ENCODE measurements at places on chromosomes 7 and 10.
A peak's percentile ranks its signal among the peaks of the same experiment; 100 is the strongest.

- DNase-seq = peak; percentile 62
These were observed 41.8 kb upstream of the GJD4 start for GRCh38 chr10:35563261-35563891.

- no peak for DNase-seq
These were observed 17.1 kb upstream of the STK17A start for GRCh38 chr7:43565786-43566185.

DNA sequence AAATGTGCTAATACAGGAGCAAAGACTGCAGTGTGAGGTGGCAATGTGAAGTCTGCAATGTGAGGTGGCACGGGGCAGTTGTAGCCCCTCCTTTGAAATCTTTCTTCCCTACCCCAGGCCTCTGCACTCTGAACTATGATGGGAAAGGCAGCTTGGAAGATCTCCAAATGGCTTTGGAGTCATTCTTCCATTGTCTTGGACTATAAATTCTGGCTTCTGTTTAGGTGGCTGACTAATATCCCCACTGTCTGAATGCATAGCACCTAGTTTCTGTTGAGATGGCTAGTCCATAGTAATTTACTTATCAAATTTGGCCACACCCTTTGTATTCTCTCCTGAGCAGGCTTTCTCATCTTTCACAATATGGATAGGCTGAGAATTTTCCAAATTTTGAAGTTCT is 175.0 kb downstream of the CFTR start:
- DNase-seq = no peak

DNA sequence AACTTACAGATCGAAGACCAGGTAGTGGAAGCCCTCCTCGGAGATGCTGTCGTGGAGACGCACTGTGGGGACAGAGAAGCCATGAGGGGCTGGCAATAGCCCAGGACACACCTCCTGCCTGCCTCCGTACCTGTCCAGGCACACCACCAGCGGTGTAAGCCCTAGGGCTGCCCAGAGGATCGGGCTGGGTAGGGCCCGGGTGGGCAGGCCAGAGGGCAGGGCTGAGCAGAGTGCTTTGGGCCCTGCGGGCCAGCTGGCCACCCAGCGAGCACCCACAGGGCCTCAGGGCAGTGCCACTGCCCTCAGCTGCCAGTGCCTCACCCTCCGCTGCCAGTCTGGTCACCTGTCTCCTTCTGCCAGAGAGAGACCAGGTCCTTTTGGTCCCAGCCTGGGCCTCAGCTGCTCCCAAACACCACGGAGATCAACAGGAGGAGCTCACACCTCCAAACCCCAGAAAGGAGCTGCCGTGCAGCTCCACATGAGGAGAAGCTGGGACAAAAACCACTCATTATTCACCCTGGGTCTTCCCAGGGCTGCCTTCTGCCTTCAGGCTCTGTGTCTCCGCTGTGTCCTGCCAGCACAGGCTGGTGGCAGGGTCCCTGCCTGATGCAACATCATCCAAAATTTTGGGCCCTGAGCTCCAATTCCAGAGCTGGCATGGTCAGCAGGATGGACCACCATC is 58.2 kb downstream of the YKT6 start:
- no peak for DNase-seq

GRCh38 chr10:124701881-124702656 is 42.1 kb downstream of the FAM53B start:
- DNase-seq = peak; percentile 62

DNA sequence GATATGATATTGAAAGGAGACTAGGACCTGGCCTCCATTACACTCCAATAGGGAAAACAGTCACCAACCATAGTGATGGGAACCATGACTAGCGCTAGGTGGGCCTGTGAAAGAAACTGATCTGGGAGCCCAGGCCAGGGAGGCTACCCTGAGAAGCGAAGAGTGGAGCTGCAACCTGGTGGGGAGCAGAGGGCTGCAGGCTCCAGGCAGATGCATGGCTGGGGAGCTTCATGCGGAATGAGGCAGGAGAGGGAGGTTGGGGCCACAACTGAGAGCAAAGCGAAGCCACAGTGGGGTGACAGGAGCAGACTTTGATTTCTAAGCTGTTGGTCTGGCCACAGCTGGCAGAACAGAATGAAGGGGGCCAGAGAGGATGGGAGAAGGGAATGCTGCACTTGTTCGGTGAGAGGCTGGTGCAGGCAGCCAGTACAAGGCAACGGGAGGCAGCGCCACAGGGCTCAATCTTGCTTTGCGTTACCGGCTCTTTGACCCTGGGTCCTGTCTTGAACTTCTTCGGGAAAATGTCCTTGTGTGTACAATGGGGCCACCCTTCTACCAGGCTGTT is 88.4 kb downstream of the TACC2 start:
- no peak for DNase-seq

DNA sequence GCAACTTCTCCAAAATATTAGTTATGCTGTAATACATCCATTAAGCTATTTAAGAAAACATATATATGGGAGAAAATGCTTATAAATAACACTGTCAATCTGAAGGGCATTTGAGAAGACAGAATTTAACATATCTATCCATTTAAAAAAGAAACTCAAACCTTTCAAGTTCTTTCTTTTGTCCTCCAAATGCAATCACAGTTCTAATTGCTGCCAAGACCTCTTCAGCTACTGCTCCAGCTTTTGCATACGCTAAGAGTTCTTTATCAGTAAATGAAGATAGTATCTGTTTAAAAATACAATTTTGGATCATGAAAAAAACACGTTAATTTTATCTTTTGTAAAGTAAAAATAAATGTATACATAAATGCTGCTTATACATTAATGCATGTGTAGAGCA is 39.6 kb downstream of the ABCB1 start:
- DNase-seq = no peak

- DNase-seq = no peak
These were observed 13.2 kb downstream of the WAC start for GRCh38 chr10:28545967-28546644.

- DNase-seq = no peak
These were observed 197.7 kb upstream of the POT1 start for GRCh38 chr7:125127304-125127703.

DNA sequence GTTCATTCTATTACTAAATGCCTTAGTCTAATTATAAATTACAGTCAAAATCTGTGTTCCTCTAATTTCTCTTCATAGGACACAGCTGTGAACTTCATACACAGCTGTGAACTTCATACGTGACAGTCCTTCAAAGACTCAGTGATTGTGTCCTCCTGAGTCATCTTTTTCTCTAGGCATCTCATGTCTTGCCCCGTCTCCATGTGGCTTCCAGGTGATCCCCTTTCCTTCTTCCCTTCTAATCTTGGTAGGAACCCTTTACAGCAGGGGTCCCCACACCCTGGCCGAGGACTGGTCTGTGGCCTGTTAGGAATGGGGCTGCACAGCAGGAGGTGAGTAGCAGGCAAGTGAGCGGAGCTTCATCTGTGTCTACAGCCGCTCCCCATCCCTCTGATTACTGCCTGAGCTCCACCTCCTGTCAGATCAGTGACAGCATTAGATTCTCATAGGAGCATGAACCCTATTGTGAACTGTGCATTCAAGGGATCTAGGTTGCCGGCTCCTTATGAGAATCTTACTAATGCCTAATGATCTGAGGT is 14.0 kb upstream of the EIF5AL1 start:
- no peak for DNase-seq

GRCh38 chr10:10657139-10657760 is 360.4 kb upstream of the CELF2 start:
- DNase-seq = no peak

GRCh38 chr10:6101181-6101580 is 12.3 kb downstream of the RBM17 start:
- DNase-seq = no peak

DNA sequence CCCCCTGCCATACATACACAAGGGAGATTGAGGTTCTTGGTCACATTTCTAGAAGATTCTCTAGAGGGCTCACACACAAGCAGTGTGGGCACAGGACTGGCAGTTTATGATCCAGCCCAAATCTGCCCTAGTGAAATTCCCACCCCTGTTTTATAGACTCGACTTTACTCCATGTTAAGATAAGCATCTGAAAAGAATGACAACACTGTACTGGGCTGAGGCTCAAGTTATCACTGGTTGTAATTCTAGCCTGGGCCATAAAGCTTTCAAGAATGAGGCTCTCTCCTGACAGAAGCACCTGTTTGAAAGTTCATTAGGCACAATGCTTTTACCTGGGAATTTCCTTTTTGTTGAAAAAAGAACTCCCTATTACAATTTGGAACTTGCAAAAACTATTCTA is 195.6 kb upstream of the GLI3 start:
- DNase-seq = no peak

DNA sequence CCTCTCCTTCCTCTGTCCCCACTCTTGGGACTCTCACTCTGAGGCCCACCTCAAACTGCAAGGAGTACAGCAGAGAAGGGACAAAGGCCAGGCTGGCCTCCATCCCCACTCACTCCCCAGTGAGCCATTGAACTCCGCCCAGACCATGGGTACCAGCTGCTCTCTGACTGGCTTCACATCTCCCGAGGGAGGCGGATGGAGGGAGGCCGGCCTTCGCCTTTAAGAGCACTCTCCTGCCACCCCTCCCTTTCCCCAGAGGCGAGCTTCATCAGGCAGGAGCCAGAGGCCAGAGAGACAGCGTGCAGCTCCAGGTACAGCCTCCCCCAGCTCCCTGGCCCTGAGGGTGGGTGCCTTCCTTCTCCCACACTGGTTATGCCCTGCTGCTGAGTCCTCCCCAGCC is 1.8 kb upstream of the LDB3 start:
- no peak for DNase-seq

DNA sequence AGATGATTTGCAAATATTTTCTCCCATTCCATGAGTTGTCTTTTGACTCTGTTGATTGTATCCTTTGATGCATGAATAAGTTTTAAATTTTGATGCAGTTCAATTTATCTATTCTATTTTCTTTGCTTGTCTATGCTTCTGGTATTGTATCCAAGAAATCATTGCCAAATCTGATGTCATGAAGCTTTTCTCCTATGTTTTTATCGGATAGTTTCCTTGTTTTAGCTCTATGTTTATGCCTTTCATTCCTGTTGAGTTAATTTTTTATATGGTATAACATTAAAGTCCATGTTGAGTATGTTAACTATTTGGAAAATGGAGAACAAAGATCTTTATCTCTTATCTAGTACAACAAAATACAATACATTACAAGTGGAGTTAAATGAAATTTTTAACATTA is 27.6 kb upstream of the VPS41 start:
- no peak for DNase-seq

DNA sequence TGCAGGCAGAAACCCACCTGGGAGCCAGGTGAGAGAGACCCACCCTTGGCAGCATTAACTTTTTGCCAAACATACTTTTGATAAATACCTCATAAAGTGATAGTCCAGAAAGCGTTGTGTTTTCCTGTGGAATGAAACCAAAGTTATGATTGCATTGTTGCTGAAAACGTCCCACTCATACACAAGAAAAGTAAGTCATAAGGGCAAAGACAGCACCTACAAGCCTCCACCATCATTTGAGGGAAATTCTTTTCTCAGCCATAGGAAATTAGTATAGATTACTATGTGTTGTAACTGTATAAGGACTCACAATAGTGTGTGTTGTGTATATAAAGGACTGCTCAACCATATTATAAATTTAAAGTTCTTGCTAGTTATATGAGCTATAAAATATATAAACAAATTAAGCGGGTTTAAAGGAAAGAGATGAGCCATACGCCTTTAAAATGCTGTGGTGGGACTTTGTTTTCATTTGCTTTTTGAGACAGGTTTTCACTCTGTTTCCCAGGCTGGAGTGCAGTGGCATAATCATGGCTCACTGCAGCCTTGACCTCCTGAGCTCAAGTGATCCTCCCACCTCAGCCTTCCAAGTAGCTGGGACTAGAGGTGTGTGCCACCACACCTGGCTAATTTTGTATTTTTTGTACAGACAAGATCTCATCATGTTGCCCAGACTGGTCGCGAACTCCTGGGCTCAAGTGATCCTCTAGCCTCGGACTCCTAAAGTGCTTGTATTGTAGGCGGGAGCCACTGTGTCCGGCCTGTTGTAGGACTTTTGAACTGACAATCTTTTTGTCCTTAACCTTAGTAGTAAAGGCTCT is 160.8 kb downstream of the PKD1L1 start:
- DNase-seq = no peak

DNA sequence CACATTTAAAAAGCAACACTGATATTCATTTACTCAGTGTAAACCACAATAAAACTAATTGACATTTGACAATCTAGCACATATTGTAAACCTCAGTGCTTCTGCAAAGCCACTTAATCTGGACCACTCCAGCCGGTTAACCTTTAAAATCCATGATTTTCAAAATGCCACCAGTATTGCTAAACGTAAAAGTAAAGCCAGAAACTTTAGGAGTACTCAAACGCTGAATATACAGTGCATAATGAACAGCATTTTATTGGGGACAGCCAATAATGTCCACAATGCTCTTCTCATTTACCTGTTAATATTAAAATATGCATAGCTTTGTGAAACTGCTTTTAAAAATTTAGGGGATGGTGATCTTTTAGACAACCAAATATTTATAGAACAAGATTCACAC is 10.8 kb downstream of the HNRNPA2B1 start:
- no peak for DNase-seq

DNA sequence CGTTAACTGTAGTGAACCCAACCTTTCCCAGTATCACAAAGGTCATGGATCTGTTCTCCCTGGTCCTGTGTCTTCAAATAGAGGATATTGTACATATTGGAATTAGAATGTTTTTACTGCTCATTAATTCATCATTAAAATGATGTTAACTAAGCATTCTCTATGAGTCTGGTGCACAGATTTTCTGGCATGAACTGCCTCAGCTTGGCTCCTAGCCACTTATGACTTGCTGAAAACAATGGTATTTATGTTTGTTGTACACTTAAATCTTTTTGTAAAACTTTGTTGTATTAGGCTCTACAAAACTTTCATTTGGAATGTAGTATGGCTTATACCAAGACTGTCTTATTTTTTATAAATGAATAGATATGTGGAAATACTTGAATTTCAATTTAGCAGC is 329.4 kb downstream of the TFEC start:
- DNase-seq = no peak

DNA sequence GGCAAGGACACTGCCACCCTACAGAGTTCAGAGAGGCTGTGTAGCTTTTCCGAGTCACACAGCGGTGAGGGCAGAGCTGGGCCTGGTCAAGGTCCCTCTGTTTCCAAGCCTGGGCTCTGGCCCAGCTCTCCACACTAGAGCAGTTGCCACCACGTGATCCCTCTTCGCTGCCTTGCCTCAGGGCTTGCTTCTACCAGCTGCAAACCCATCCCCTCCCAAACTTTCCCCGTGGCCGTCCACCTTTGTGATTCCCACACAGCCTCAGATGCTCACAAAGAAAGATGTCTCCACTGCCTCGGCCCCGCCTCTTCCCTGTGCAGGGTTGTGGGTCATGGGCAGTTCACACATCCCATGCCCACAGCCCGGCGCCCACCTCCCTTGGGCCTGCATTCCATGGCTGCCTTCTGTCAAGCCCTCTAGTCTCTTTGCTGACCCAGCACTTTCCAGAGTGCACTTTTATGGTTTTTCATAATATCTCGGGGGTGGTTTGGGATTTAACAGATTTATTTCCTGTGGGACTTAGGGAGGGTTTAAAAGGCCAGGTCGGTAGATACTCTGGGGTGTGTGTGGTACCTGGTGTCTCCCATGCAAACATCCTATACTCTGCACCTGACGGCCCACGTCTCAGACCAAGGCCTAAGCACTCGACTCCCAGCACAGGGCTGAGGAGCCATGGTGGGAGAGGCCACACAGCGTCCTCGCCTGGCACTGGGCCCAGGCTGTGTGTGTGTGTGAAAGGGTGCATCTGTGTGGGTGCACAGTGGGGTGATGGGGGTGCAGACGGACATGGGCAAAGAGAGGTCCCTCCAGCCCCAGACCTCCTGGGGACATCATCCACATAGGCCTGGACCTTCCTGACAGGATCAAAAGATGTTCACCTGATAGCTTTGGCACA is 59.6 kb downstream of the PKD1L1 start:
- no peak for DNase-seq
